Left renal cortex interstitium (tissue), 4 donors: ENCODE measurements at places on chromosomes 7 and 10. TPM values are rescaled to one million over a fixed set of nuclear protein-coding genes. Genes with fewer than 3 reads are reported as not detected.

The ARHGEF5 gene
- 22.0 TPM for polyA plus RNA-seq

GRCh38 chr7:139972029-139972428 lies 90.7 kb downstream of the PARP12 start:
- DNase-seq, result no peak

- no peak for DNase-seq
These were observed 274 bp downstream of the PITX3 start for GRCh38 chr10:102241032-102241443.

GRCh38 chr10:119103241-119103902 lies 541 bp upstream of the DENND10 start:
- DNase-seq, result no peak

GRCh38 chr10:127338399-127339110 lies 142.2 kb upstream of the INSYN2A start:
- DNase-seq, result no peak
